ENCODE measurements at places on chromosomes 12 and 14.

GRCh38 chr14:61923348-61923747 is 161.1 kb downstream of the SNAPC1 start:
- DNase-seq: no peak

GRCh38 chr12:104846056-104846767 is 111.9 kb downstream of the SLC41A2 start:
- no peak for DNase-seq

GRCh38 chr12:1691123-1692007 is 495 bp downstream of the ADIPOR2 start:
- DNase-seq: peak; percentile 42

DNA sequence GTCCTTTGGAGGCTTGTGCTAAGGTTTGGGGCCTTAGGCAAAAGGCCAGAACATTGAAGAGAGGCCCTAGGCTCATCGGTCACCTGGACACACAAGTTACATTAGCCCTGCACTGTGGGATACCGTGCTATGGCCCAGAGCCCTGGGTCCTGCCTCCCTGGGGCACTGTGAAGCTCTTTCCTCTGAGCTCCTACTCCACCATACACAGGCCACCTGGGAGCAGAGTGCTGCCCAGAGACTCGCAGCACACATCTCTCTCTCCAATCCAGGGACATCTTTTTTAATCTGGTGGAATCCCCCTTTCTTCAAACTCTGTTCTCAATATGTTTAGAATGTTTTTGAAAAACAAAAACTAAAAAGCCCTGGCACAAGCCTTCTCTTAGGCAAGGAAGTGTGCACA is 314.2 kb upstream of the RGS6 start:
- no peak for DNase-seq

GRCh38 chr14:50608302-50608851 is 48.4 kb downstream of the ATL1 start:
- no peak for DNase-seq

DNA sequence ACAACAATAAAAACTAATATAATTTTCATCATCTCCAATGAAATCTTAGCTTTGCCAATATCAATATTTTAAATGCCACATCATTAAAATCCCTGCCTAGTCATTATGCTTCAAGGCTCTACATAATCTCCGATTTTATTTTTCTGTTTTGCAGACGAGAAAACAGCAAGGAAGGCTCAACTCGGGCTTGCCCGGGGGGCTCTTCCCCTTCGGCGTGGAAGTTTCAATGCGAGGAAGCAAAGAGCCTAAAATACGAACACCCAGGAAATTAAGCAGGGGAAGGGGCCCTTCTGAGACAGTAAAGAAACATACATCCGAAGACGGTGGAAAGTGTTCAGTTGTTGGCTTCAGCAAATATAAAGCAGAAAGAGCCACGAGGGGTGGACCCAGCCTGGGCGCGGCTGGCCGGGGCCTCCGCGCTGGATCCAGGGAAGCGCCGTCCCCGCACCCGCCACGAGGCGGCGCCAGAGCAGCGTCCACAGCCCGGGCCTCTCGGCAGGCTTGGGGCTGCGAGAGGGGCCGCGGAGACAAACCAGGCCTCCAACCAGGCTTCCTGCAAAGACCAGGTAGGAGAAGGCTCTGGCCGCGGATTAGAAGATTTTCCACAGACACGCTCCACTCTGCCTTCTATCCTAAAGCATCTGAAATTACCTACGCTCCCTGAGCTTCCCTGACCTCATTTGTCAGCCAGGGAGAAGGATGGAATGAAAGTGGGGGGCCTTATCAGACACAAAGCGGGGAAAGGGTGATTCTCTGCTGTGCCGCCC is 77.2 kb downstream of the SERPINA3 start:
- DNase-seq: peak; percentile 37

- DNase-seq: no peak
These were observed 16.1 kb upstream of the TSPAN9 start for GRCh38 chr12:3061059-3061458.

- no peak for DNase-seq
These were observed 20.9 kb downstream of the ACTR6 start for GRCh38 chr12:100221523-100221922.

GRCh38 chr12:50425589-50426258 is 25.0 kb downstream of the LARP4 start:
- DNase-seq: no peak

DNA sequence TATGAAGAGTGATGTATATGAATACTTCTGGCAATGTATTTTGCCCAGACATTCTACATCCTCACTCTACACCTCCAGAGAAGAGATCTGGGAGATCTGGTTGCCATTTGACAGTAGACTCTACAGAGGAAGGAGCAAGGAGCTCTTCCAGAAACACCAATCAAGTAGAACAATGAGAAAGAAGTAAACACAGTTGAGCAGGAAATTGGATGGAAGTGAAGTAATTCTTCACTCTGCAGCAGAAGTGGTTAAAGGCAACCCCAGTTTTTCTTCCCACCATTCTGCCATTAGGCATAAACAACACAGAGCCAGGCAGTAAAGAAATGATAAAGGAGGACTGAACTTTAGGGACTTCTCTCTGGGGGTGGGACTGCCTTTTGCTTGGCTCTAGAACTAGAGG is 48.5 kb upstream of the PRICKLE1 start:
- DNase-seq: no peak

DNA sequence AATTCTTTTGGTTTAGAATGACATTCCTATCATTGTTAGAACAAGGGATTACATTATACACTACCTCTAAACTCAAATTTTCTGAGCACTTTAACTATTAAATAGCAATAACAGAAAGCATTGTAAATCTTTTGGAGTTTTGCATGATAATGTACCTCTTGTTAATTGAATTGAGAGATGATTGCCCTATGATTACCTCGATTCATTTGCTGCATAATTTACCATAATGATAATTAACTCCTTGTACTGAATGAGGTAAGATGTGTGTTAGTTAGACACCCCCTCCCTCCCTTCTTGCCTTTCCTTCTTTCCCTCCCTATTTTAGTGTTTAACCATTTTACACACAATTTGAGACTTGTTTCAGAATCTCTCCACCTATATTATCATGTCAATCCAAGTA is 469.2 kb downstream of the DIO2 start:
- DNase-seq: no peak

DNA sequence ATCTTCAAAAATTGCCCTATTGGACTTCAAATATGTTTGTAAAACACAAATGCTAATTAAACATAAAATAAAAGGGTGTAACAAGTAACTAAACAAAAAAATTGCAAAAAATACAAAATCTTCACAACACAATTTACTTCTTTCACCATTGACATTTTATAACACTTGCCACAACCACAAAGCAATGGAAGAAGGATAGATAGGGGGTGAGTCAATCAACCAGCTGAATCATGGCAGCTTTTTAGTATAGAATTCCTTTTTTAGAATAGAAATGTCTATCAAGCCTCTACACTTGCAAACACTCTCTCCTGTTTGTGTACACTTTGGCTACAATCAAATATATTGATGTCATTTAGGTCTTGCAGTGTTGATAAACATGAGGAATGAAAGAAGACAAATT is 232.7 kb downstream of the SLC16A7 start:
- DNase-seq: no peak

DNA sequence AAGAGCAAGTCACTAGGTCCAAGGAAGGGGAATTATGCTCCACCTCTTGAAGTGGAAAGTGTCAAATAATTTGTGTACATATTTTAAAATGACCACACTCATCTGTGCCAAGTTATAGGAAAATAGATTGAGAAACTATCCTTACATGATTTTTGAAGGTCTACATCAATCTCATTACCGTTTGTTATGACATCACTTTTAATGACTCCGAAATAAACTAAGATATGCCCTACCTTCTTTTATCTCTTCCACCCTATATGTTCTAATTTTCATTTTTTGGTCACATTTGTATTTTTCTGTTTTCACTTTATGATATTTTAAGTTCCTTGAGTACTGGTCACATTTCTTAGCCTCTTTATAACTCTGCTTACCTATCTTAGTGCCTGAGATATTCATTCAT is 3.3 kb upstream of the PSMC6 start:
- DNase-seq: no peak

GRCh38 chr12:12872934-12873275 is 18.5 kb upstream of the GPRC5A start:
- no peak for DNase-seq

GRCh38 chr12:48235796-48236333 is 32.8 kb upstream of the OR10AD1 start:
- DNase-seq: no peak

DNA sequence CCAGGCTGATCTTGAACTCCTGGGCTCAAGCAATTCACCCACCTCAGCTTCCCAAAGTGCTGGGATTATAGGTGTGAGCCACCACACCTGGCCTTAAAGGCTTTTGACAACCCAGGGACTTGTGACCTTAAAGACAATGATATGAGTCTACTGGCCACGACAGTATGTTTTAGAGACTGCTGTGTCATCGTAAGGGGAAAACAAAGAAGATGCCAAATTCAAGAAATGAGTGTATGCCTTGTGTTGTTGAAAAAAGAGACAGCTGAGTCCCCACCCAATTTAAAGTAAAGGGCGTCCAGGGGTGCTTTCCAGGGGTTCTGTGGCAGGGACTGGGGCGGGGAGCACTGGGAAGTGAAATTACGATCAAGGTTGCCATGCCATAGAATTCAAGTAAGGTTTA is 26.4 kb upstream of the FBXO21 start:
- no peak for DNase-seq

- DNase-seq: no peak
These were observed 363.4 kb downstream of the CACNA1C start for GRCh38 chr12:2416158-2416557.

DNA sequence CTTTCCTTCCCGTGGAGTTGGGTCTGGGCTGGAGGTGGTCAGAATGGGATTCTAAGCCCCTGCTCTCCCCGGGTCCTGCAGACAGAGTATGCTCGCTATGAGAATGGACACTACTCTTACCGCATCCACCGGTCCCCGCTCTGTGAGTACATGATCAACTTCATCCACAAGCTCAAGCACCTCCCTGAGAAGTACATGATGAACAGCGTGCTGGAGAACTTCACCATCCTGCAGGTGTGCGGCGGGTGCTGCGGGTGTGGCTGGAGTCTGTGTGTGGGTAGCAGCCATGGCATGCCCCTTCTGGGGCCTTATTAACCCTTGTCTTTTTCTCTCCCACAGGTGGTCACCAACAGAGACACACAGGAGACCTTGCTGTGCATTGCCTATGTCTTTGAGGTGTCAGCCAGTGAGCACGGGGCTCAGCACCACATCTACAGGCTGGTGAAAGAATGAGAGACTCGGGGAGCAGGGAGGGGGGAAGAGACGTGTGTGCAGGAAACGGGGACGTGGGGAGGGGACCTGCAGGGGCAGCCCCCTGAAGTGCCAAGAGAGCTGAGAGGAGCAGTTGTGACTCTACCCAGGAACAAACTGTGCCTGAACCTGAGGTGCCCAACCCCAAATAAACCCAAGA is 37.0 kb upstream of the TSPAN9 start:
- no peak for DNase-seq

DNA sequence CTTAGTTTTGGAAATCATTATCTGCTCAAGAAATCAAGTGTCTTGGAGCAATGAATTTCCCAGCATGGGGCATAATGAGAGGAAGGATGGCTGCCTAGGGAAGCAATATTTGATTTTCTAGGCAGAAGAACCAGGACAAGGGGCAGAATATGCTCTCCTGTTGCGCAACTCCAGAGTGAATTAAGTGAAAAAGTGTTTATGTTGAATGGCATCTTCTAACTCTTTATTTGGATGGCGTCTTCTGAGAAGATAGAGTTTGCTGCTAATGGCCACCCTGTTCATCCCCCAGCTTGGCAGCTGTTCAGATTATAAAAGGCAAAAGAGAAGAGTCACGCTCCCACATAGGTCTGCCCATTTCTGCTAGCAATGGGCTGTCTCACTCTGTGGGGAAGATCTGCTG is 1278.1 kb downstream of the AACS start:
- no peak for DNase-seq

DNA sequence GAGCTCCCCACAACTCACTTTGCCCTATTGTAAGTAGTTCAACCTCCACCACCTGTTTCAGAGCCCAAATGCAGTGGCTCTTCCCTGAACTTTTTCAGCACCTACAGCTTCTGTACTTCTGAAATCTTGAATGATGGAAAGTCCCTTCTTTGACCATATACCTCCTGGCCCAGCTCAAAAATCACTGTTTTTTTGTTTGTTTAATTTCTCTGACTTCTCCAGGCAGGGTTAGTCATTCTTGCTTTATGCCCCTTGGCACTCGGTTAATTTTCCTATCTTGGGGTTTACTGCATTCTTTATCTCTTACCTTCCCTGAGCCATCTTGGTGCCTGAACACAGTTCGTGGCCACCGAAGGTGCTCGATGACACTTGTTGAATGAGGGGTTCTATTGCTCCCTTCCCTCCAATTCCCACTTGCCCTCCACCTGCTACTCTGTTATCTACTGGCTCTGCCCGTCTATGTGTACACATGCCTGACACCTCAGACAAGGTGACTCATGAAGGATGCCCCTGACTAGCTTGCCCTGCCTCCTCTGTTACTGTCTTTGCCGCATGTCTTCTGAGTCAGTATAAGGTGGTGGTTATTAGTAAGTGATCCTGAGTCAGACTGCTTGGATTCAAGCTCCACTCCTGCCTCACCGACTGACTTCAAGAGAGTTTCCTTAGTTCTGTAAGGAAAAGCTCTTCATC is 4.4 kb downstream of the AMHR2 start:
- DNase-seq: no peak

- DNase-seq: no peak
These were observed 15.4 kb upstream of the TRHDE start for GRCh38 chr12:72256725-72257124.

DNA sequence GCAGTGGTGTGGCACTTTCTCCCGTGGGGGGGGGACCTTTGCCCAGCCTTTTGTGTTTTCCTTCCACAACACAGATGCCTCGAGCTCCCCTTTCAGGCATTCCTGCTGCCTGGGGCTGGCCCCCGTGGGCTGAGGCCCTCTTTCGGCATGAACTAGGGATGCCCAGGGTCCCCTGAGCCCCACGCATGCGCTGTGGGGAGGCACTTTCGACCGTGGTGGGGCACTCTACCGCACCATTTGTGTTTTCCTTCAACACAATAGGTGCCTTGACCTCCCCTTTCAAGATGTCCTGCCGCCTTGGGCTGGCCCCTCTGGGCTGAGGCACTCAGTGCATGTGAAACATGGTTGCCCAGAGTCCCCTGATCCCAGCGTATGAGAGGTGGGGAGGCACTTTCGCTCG is 363.7 kb downstream of the ALG10 start:
- DNase-seq: no peak

- no peak for DNase-seq
These were observed 5.6 kb downstream of the ZNF385A start for GRCh38 chr12:54378796-54379397.

DNA sequence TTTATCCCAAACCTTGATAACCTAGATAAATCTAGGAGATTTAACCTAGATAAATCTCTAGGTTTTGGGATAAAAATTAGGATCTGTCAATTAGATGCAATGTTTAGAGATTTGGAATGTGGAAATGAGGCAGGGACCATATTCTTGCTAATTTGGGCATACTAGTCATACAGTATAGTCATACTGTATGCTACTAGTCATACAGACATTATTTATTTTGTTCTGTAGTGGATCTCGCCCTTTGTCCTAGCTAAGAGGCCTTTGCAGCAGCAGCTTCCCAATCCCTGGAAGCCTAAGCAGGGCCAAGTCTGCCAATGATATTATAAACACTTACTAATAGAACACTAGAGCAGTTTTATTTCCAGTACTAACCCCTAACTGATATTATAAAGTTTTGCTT is 136.4 kb downstream of the CEP128 start:
- no peak for DNase-seq

GRCh38 chr14:104090071-104090748 is 4.7 kb downstream of the ASPG start:
- no peak for DNase-seq

- no peak for DNase-seq
These were observed 52.1 kb upstream of the CORO1C start for GRCh38 chr12:108783446-108783845.

GRCh38 chr12:34214011-34214410 is 191.7 kb downstream of the ALG10 start:
- DNase-seq: no peak

Data from DMS79 treated with DMSO at 0.1 percent for 48 hours (cell line).